ENCODE measurements at places on chromosomes 3 and 15.

DNA sequence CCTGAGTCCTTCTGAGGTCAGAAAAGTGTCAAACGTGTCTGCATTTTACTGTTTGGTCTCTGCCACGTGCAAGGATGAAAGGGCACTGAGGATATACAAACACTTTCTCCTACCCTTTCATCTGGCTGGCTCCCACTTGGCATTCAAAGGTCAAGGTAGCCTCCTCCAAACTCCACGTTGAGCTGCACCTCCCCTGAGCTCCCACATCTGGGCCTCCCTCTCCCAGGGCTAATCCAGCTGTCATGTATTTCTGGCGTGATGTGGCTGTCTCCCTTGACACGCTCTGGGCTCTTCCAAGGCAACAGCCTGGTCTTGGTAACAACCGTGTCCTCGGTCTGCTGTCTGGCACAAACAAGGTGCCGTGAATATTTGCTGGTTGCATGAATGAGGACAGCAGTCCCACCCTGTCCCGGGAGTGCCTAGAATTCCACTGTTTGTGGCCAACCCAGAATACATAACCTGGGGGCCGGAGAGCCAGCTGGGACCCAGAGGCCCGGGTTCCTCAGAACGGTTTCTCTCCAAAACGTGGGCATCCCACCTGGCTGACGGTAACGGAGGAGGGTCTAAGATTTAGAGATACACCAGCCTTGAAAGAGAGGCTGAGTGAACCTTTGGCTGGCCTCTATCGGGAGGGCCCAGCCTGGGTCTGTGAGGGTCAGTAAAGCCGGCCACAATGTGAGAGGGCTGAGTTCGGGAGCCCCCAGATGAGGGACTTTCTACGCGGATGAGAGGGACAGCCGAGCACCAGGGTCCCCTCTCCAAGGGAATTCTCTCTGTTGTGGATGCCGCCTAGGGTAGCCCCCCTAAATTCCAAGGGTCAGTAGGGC lies 767 bp downstream of the GLT8D1 start:
- DNase-seq = no peak

DNA sequence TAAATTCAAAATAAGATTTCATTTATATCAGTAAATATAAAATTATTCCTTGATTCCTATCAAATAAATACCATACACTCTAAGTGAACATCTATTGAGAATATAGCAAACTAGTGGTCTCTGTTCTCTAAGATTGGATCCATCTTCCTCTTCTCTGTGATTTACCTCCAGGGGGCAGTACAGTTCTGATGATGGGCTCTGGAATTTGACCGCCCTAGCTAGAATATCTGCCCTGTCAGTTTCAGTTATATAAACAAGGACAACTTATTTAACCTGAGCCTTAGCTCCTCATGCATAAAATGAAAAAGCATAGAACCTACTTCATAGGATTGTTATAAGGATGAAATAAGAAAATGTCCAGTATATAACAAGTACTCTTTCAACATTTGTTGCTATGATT lies 171.1 kb upstream of the CCDC54 start:
- peak; percentile 46 for DNase-seq

- peak; percentile 62 for DNase-seq
Observed at GRCh38 chr15:83248151-83249029, 36.1 kb downstream of the BNC1 start.

DNA sequence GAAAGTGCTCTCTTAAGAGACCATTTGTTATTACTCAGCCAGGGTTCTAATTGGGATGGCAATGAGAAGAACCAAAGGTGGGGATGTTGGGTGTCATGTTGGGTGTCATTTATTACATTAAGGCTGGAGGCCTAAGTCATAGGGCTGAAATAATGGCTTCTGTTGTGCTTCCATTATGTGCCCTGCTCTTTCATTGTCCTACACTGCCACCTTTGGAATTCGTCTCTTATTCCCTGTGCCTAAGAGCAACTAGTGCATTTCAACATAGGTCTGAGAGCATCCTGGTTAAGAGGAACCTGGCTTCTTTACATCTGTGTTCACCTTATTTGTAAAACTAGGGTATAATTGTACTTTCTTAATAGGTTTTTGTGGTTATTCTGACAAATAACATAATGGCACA lies 32.2 kb downstream of the RIOX2 start:
- peak; percentile 6 for DNase-seq

- DNase-seq = no peak
Observed at GRCh38 chr3:95464346-95464745, 1350.0 kb upstream of the EPHA6 start.

DNA sequence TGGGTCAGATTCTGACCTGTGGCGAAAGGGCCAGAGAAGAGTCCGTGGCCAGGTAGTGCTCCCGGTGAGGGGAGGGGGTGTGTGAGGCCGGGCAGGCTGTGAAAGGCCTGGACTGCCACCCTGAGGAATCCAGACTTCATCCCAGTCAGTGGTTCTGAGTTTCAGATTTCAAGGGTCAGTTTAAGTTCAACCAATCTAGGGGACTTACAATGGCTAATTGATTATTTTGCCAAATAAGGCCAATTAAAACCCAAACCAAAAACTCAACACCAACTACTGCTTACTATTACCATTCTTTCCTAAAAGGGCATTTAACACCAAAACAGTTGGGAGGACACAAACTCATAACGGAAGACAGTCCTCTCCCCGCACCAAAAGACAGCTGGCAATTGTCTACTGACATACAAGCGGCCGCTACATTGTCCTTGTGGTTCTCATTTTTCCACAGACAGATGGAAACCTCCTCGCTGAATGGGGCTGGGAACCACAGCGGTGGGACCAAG lies 30.5 kb downstream of the TMEM44 start:
- DNase-seq = no peak

DNA sequence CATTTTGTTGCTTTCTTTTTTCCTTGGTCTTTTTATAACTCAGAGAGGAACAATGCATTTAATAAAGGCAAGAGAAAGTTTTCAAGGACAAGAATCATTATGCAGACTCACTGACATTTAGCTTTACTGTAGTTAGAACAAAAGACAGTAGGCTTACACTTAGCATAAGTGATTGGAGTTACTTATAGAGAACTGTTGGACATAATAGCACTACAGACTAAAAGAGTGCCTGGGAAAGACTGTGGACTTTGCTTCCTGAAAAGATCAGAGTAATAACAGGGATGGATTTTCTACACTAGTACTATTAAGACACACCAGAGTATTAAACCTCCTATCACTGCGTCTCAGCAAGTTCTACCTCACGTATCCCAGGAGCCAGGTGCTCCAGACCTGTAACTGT lies 39.3 kb upstream of the SPRED1 start:
- no peak for DNase-seq

All from NCI-H460 (cell line).